Activated CD4-positive, alpha-beta T cell treated with anti-CD3 and anti-CD28 coated beads for 36 hours (primary cell): ENCODE measurements at places on chromosomes 6 and 20. TPM values are rescaled to one million over a fixed set of nuclear protein-coding genes. Genes with fewer than 3 reads are reported as not detected.

- no peak for DNase-seq
Measured at GRCh38 chr20:63048516-63049190, 41.9 kb upstream of the BHLHE23 start.

DNA sequence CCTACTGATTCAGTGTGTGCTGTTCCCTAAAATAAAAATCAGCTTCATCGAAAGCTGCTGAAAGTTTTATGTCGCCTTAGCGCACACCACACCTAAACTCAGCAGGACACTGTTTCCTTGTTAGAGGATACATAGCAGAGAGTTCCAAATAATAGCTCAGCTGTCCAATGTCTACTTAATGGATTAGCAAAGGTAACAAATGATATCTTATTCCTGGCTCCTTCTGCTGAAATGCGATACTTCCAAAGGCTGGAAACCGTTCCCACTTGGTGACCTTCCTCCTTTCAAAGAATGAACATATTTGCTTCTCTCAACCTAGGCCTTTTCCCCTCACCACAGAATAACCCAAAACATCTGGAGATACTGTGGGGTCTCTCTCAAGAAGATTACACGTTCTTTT, 189.5 kb upstream of the GMDS start:
- DNase-seq, result no peak

- no peak for DNase-seq
Measured at GRCh38 chr6:3484192-3484591, 27.3 kb upstream of the SLC22A23 start.

DNA sequence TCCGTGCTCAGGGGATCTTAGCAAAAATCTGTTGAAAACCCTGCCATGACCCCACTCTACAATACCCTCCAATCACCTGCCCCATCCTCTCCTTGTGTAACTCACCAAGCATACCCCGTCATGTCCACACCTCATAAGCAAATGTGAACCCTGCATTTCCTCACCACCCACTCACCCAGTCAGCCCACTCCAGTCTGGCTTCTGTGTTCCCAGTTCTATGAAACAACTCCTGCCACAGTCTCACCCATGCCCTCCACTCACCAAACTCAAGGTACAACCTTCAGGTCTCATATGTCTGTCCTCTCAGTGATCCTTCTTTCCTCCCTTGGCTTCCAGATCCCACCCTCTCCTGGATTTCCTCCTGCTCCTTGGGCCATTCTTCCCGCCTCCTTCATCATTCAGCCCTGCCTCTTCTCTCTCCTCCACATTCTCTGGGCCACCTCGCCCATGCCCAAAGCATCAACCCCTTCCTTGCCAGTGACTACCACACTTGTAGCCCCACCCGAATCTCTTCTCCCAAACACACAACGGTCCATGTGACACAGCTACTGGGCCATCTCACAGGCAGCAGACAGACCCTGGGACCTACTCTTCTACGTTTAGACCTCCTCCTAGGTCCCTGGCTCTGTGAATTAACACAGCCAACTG, 8.8 kb downstream of the DDRGK1 start:
- DNase-seq, result no peak

DNA sequence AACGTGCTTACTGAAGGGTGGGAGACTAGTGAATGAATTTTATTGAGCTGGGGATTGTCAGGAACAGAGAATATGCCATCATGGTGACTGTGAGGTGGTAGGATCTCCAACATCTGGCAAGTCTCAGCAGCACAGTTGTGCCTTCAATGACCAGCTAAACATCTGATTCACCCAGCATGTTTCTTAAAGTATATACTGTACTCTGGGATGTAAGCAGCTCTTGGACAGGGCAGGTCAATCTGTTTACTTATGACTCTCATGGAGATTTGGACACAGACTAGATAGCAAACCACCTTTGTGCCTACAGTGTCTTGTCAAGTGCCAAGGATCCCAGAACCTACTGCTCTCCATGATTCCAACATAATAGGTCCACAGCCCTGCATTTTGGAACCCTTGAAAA, 801.0 kb upstream of the CITED2 start:
- no peak for DNase-seq

- peak; percentile 54 for DNase-seq
Measured at GRCh38 chr6:132768051-132768517, 10.4 kb upstream of the VNN2 start.

- DNase-seq, result no peak
Measured at GRCh38 chr6:38354905-38355304, 284.8 kb downstream of the BTBD9 start.

- no peak for DNase-seq
Measured at GRCh38 chr6:123022975-123023374, 26.9 kb downstream of the CLVS2 start.

DNA sequence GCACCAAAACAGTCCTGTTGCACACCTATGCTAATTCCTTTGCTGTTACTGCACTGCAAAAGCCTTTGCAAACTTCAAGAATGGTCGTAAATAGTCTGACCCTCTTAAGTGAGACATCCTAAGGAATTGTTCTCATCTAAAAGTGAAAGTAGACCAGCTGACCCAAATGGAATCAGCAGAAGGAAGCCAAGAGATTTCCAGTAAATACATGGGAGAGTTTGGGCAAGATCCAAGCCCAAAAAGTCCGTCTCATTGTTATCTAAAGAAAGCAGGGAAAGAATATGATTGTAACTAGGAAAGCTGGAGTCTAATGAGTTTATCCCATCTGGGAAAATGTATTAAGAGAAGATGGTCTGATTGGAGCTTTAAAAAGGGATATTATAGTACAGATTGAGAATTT, 43.0 kb upstream of the HIVEP1 start:
- DNase-seq, result no peak

GRCh38 chr6:76772951-76773350, 690.3 kb downstream of the HTR1B start:
- no peak for DNase-seq

GRCh38 chr6:68778356-68779020, 143.4 kb downstream of the ADGRB3 start:
- peak; percentile 7 for DNase-seq

DNA sequence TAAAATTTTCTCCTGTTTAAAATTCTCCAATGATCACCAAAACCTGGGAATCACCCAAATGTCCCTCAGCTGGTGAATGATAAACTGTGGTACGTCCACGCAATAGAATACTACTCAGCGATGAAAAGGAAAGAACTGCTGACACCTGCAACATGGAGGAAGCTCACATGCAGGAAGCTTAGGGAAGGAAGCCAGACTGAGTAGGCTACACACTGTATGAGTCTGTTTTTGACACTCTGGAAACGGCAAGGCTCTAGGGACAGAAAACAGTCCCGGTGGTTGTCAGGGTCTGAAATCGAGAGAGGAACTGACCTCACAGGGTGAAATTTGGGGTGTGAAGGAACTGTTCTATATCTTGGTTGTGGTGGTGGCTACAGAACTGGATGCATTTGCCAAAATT, 25.2 kb upstream of the TLDC2 start:
- DNase-seq, result no peak

DNA sequence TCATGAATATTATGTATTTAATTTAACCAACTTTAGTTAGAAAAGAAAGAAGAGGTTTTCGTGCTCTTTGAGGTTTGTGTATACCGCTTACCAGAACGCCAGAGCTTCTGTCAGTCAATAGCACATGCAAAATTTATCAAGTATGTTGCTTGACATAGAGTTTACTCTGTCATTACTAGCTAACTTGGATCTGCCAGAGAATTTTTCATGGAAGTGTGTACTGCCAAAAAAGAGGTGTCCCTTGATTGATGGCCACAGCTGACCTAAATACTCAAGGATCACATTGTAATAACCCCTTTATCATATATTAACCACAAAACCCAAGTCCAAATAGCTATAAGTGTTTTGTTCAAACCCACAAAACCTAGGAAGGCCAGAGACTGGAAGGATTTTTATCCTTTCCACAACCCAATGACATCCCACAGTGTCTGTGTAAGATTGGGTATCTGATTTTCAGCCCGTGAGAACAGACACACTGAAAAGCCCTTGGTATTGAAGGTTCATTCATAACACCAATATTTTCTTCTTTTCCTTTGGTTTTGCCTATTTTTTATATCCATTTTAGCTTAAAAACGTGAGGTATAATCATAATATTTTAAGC, 194.0 kb upstream of the EYA4 start:
- no peak for DNase-seq

DNA sequence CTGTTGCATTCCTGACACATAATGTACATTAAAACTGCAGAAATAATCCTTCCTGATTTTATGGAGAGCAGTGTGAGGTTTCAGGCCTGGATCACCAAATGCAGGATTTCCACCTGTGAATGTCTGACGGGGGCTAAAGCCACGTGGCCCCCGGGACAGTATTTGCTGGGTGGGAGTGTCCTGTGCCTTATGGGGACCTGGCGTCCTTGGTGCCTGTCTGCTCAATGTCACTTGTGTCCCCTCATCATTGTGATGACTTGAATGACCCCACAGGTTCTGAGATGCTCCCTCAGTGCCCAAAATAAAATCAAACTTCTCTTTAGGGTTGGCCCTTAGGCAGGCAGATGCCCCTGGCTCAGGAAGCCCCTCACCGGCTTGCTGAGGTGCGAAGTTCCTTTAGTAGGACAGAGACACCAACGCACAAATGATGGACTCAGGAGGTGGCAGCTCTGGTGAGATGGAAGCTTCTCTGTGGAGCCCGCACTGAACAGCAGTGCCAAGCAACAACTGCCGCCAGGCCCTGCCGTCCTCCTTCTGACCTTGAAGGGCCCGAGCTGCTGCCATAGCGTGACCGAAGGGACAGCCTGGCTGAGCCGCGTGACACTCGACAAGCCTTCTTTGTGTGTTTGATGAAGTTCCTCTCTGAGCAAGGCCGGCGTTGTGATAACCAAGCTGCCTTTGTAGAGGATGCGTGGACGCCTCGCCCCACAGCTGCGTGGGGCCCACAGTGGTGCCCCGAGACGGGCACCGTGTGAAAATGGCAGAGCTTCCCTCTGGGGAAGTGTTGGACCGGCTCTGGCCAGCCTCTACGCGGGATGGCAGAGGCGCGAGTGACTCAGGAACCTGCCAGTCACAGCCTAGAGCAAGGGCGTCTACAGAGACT, 30.9 kb downstream of the FRMD1 start:
- no peak for DNase-seq

DNA sequence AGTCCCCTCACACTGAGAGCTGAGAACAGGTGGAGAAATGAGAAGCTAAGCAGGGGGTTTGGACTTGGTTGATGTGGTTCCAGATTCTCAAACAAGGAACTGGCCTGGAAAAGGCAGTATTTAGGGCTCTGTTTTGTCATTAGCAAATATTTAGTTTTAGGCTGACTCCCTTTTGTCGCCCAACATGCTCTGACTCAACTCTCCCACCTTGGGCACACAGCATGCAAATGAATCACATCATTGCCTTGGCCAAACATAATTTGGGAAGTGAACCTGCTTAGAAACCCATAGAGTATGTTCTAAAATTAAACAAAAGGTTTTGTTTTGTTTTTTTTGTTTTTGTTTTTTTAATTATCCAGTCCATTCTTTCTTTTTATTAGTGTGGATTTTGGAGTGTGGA, 9.5 kb upstream of the UQCC2 start:
- no peak for DNase-seq

DNA sequence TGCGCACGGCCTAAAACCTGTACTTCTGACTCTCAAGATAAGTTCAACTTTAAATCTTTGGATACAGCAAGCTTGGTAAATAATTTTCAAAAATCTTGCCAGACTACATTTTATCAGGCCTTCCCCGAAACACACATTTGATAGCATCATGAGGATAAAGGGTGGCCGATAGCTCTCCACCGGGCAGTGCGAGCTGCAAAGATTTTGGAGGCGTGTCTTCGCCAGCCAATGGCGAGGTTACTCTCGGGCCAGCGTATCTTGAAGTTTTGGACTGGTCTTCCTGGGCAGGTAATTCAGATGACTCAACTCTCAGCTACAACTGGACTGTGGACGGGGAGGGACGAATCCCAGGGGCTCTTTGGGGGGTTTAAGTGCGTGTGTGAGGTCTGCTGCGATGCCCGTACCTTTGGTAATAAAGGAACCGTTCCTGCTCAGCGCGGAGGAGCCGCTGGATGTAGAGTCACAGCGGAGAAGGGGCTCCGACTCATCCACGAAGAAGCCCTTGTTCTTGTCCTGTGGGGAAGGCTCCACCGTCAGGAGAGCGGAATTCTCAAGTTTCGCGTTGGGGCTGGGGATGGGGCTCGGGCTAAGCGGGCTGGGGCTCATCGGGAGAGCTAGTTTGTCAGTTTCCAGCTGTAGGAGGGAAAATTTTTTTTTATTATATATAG, 75.3 kb downstream of the TNFRSF21 start:
- DNase-seq, result no peak

DNA sequence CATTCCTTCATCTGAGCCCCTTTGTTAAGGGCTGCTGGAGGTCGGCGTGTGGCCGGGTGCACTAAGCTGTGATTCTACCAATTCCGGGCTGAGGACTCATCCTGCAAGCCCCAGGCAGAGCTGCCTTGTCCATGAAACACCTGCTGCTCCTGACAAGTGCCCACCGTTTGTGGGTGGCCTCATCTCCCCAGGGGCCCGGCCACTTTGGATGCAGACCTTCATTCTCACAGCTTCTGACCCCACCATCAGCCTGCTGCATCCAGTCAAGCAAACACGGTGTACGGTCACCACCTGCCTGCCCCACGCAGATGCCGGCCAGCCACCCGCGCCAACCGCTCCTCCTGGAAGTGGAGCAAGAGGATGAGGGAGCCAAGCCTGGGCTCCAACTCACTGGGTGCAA, 382.7 kb downstream of the THBS2 start:
- DNase-seq, result no peak

DNA sequence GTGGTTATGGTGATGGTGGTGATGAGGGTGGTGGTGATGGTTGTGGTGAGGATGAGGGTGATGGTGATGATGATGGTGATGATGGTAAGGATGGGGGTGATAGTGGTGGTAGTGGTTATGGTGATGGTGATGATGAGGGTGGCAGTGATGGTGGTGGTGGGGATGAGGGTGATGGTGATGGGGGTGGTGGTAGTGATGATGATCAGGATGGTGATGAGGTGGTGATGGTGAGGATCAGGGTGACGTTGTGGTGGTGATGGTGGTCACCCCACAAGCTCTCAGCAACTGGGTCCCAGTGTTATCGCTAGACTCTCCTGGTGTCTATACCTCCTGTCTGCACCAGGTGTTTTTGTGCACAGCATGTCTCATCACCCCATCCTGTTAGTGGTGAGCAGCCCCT, 85.0 kb downstream of the TMEM242 start:
- DNase-seq, result no peak

DNA sequence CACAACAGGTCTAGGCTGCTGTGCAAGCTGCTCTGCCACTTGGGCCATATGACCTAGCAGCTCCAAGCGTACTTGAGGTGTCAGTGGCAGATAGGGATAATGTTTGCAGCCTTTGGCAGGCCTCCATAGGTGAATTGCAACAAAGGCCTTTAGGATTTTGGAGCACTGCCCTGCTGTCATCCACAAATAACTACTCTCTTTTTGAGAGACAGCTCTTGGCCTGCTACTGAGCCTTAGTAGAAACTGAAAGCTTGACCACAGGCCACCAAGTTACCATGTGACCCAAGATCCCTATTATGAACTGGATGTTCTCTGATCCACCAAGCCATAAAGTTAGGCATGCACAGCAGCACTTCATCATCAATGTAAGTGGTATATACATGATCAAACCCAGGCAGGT, 29.9 kb downstream of the FBXO30 start:
- no peak for DNase-seq

GRCh38 chr6:113433335-113433991, 423.7 kb upstream of the MARCKS start:
- no peak for DNase-seq

CTAGE9 gene
- not detected for total RNA-seq

OR5V1 gene
- total RNA-seq, result not detected

LPIN3 gene
- 4.0 TPM for total RNA-seq

TCF15 gene
- not detected for total RNA-seq

UNC5CL gene
- 1.8 TPM for total RNA-seq

CLVS2 gene
- not detected for total RNA-seq

MRPS18B gene
- total RNA-seq, result 114 TPM

CMTR1 gene
- 65.3 TPM for total RNA-seq
